Natural killer cell (primary cell): ENCODE measurements at places on chromosomes 6 and 20. TPM values are rescaled to one million over a fixed set of nuclear protein-coding genes. Genes with fewer than 3 reads are reported as not detected.

DNA sequence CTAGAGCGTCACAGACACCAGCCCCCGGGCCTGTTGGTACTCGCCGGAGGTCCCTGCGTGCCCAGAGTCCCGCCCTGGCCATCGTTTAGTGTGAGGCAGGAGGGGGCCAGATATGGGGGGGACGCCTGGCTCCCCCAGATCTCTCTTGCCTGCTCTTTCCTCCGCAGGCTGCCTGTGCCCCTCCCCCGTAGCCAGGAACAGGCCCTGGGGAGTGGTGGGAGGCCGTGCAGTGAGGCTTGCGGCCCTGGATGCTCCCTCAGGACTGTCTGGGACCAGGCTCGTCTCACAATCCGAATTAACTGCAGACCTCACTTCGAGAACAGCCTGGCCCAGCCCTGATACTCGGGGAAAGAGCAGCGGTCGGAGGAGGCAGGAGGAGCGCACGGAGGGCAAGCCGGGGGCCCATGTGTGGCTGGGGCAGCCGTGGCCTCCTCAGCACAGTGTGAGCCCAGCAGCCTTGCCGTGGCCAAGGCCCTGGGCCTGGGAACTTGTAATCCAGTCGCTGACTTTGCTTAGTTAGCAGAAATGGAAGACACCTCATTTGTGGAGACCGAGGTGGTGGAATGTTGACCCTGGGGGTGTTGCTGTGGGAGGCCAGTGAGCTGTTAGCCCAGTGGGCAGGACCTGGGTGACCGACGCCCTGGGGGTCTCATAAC, 28.7 kb downstream of the FRMD1 start:
- DNase-seq = no peak

- no peak for DNase-seq
Measured at GRCh38 chr6:12548526-12548925, 168.0 kb upstream of the PHACTR1 start.

DNA sequence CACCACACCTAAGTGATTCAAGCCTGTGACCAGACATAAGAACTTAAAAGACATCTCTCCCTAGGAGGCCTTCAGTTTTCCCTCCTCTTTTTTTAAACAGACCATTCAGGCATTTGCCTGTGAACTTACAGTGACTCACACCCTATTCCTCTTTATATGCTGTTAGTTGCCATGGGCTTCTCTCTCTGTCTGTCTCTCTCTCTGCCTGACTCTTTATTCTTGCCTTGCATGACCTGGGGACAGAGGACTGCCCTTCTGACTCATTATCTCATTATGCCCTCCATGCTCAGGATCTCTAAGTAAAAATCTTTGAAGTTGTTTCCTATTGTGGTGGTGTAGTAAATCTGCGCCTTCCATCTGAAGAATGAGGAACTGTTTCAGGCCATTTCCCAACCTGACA, 442.2 kb upstream of the MAN1A1 start:
- no peak for DNase-seq

- no peak for DNase-seq
Measured at GRCh38 chr6:121686611-121687023, 251.2 kb downstream of the GJA1 start.

GRCh38 chr6:157634546-157634945, 188.5 kb upstream of the SNX9 start:
- no peak for DNase-seq

DNA sequence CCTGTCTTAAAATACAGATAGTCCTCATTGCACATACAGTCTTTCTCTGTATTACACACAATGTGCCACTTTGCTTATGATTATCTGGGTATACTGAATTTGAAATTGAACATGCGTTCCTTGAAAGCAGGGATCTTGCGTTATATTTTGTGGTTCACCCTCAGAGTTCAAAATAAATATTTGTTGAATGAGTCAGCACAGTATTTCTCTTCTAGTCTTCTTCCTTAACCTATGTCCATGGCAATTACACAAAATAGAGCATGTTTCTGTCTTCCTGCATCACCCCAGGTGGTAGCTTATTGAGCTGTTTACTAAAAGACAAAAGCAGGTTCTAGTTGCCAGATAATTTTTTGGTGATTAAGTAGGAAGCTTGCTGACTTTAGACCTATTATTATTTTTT, 272.9 kb upstream of the FERMT1 start:
- DNase-seq = no peak

Gene PRSS16
- total RNA-seq = not detected

Gene ULBP1
- total RNA-seq = not detected
